NCI-H2171 (cell line): ENCODE measurements at places on chromosomes 7 and 10.

GRCh38 chr10:122632031-122632430 lies 67.6 kb downstream of the C10orf120 start:
- no peak for DNase-seq

DNA sequence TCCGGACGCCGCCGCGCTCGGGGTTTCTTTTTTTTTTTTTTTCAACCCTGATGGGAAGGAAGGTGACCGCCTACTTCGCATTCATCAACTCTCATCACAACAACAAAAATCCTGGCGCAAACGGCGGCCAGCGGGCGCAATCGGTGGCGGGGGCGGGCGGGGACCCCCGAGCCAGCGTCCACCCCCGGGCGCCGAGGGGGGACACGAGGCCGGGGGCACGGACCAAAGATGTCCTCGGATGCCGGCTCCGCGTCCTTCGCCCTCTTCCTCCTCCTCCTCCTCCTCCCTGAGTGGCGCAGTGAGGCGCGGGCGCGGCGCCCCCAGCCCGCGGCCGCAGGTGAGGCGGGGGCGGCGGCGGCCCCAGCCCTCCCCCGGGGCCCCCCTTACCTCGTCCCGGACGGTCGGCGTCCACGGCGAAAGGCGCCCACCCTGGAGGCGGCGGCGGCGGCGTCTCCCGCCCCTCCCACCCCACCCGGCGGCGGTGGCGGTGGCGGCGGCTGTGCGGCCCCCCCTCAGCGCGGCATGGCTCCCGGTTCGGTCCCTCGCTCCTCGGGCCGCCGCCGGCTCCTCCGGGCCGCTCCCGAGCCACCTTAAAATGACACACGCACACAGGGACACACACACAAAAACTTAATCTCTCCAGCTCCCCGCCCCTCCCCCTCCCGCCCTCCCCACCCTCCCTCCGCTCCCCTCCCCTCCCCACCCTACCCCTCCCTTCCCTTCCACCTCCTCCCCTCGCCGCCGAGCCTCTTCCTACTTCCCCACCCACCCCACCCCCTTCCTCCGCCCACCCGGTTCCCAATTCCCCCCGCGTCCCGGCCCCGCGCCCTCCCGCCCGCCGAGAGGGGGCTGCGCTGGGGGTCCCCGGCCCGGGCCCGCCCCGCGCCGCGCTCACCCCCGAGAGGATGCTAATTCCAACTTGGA lies at the start of gene CTBP2:
CTBP2 (minus strand) TSS at position 632 of the 924 bp plus-strand sequence.
- DNase-seq: peak; percentile 50

GRCh38 chr10:81876253-81877077 lies 1.5 kb downstream of the NRG3 start:
- DNase-seq: peak; percentile 16

DNA sequence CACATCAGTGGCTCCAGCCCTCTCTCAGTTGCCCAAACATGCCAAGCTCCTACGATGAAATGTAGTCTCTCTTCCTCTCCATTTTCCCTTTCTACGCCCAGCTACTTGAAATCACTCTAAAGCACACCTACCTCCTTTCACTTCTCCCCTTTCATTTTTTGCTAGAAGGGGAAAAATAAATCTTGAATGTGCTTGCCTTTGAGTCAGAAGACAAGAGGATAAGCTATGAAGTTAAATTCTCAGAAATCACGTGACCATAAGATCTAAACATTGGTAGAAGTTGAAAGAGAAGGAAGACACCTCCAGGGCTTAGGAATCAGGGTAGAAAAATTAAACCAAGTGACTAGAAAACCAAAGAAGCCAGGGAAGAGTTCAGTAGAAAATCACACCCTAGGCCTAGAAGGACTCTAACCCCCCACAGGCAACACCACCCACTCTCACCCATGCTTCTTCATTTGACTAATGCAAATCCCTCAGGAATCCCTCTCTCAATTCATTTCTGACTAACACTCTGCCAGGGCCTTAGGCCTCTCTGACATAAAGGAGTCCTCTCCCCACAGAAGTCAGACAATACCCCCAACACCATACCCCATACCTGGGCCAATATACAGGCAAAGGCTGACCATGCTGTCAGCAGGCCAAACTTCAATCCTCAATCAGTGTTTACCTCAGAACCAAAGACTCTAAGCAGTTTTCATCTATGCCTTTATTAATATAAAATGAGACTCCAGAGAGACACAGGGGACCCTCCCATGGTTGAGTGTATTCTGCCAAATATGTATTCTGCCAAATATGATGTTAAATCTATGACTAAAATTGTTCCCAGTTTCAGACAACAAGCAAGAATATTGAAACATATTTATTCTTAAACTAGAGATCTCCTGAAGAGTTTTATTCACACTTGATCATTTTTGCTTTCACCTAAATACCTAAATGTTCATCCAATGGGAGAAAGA lies 84.8 kb downstream of the ELMO1 start:
- no peak for DNase-seq

GRCh38 chr10:87740254-87740655 lies 77.8 kb downstream of the ATAD1 start:
- no peak for DNase-seq

GRCh38 chr10:97498841-97499560 lies at the start of gene UBTD1:
UBTD1 (plus strand) TSS chr10:97498924; CDS start chr10:97499204, 280 bp downstream.
- no peak for DNase-seq

- DNase-seq: no peak
Measured at GRCh38 chr7:46178661-46179060, 257.6 kb upstream of the IGFBP3 start.

GRCh38 chr7:142303650-142304049 lies 45.8 kb upstream of the PRSS58 start:
- peak; percentile 37 for DNase-seq

- no peak for DNase-seq
Measured at GRCh38 chr10:123642697-123643096, 23.5 kb upstream of the GPR26 start.

GRCh38 chr10:102408728-102409603 lies 9.6 kb downstream of the PSD start:
- peak; percentile 41 for DNase-seq

- DNase-seq: no peak
Measured at GRCh38 chr7:120856621-120857352, 1.2 kb downstream of the TSPAN12 start.

GRCh38 chr7:30330134-30331111 lies 46.0 kb downstream of the ZNRF2 start:
- no peak for DNase-seq

DNA sequence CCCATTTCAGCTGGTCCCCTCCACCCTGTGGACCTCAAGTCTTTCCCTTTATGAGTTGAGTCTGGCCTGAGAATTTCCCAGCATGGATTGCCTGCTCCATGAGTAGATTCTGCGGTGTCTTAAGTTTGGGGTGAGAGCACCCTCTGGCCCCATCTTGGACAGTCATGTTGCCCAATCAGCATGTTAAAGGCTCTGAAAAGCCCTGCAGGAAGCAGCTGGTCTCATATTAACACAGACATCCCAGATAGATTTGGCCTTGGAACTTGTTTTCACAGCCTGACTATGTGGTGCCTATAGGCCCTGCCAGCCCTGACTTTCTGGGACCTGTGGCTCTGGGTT lies 15.5 kb upstream of the SLC29A3 start:
- DNase-seq: no peak

DNA sequence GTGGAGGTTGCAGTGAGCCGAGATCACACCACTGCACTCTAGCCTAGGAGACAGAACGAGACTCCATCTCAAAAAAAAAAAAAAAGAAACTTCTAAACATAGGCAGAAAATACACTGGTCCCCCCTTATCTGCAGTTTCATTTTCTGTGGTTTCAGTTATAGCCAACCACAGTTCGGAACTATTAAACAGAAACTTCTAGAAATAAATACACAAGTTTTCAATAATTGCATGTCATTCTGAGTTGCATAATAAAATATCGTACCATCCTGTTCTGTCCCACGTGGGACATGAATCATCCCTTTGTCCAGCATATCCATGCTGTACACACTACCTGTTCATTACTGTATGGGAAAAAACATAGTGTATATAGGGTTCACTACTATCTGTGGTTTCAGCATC lies 8.0 kb downstream of the XRCC2 start:
- no peak for DNase-seq

GRCh38 chr10:82221601-82222149 lies 346.7 kb downstream of the NRG3 start:
- DNase-seq: no peak

GRCh38 chr10:3107426-3107961 lies 40.1 kb downstream of the PFKP start:
- DNase-seq: no peak

DNA sequence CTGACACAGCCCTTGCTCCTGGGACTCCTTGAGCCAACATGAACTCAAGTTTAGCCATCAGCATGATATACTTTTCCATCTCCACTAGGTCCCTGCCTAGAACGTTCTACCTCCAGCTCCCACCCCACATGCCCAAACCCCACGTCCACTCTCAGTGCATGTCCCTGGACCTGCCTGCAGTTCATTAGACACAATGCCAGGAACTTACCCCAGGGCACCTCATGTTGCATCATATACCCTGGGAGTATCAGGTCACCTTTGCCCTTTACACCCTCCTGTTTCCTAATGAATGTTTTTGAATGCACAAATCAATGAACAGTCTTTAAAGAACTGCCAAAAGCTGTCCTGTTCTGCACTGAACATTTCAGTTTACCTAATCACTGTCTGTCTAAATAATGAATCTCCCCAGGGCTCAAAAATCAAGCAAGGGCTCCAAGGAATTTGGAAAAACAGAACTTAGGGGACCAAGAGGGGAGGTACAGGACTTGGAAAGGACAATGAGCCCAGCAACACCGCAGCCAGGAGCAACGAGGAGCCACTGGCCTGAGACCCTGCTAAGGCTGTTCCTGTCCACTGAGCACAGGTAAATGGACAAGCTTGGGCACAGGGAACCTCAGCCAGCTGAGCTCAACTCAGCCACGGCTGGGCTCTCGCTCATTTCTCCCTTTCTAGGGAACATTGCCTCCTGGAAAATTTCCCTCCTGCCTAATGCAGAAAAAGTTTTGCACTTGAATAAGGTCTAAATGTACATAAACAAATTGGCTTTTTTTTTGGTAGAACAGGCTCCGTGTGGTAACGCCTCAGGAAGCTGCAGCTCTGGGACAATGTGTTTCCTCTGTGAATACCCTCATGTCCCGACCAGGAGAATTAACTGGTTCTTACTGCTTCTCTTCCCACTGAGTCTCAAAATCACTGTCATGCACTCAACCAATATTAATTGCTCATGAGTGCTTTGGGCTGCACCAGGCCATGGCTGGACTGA lies 7.4 kb downstream of the MAT1A start:
- DNase-seq: no peak

DNA sequence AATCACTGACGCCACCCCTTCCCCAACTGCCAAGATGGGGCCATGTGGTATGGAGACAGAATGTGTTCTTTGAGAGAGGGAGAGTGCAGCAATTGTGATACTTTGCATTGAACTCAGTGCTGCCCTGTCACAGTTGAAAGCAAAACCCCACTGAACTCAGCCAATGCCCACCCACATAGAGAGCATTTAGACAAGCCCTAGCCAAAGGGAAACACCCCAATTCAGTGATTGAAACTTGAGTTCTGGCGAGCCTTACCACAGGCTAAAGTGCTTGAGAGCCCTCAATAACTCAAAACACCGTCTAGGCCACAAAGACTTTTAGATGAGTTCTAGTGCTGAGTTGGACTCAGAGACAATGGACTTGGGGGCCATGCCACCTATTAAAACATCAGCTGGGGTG lies 751.9 kb upstream of the POT1 start:
- DNase-seq: no peak

GRCh38 chr10:46526682-46527038 lies 29.8 kb downstream of the GPRIN2 start:
- DNase-seq: no peak
